Fibroblast of villous mesenchyme (primary cell): ENCODE measurements at places on chromosomes 13 and 19.

GRCh38 chr19:1922803-1923202 is 17.6 kb downstream of the ADAT3 start:
- DNase-seq = no peak

DNA sequence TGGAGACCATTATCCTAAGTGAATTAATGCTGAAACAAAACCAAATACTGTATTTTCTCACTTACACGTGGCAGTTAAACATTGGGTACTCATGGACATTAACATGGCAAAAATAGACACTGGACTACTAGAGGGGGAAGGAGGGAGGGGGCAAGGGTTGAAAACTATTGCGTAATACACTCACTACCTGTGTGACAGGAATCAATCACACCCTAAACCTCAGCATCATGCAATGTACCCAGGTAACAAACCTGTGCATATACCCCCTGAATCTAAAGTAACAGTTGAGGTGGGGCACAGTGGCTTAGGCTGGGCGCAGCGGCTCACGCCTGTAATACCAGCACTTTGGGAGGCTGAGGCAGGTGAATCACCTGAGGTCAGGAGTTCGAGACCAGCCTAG is 207.0 kb downstream of the TDRD3 start:
- no peak for DNase-seq

DNA sequence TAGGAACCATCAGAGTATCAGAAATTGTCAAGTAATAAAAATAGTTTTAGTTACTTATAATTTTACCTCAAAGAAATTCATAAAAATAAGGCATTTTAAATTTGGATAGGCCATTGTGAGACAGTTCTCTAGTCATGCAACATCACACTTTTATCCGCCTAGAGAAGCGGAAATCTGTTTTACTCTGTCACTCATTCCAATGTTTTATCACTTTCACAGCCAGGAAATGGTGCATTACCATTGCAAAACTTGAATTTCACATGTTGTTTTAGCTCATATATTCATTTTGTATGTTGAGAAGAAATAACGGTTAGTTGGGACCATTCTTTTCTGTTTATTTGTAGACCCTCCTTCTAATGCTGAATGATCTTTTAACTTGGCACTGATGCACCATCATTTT is 427.2 kb downstream of the GPC6 start:
- no peak for DNase-seq

DNA sequence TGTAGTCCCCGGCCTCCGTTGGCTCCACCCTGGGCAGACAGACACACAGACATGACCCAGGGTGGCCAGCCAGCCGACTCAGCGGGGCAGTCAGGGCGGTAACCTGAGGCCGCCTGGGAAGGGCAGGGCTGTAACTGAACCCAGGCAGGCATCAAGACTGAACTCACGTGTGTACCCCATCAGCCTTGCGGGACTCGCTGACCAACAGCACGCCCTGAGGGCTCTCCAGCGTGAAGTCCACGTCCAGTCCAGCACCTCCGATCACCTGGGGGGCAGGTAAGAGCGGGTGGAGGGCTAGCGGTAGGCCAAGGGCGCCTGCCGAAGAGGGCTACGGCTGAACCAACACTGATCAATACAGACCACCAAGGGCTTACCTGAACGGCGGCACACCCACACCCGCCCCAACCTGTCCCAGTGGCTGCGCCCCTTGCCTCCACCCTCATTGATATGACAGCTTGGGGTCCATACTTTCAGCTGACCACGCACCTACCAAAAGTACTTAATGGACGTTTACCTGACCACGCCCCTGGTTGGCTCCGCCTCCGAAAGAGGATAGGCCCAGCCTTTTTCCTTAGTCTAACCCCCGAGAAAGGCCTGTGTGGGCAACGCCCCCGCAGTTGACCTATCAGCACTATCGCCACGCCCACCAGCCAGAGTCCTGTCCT is 791 bp downstream of the TMED1 start:
- no peak for DNase-seq

DNA sequence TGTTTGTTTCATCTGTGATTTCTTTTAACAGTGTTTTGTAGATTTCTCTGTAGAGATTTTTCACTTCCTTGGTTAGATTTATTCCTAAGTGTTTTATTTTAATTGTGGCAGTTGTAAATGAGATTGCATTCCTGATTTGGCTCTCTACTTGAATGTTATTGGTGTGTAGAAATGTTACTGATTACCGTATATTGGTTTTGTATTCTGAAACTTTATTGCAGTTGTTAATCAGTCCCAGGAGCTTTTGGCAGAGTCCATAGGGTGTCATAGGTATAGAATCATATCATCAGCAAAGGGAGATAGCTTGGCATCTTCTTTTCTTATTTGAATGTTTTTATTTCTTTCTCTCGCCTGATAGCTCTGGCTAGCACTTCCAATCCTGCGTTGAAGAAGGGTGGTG is 1386.7 kb downstream of the SLITRK5 start:
- no peak for DNase-seq

- peak; percentile 98 for DNase-seq
Observed at GRCh38 chr13:110520431-110521295, 40.9 kb downstream of the RAB20 start.

GRCh38 chr13:111006506-111007031 is 91.7 kb upstream of the ANKRD10 start:
- DNase-seq = peak; percentile 88

DNA sequence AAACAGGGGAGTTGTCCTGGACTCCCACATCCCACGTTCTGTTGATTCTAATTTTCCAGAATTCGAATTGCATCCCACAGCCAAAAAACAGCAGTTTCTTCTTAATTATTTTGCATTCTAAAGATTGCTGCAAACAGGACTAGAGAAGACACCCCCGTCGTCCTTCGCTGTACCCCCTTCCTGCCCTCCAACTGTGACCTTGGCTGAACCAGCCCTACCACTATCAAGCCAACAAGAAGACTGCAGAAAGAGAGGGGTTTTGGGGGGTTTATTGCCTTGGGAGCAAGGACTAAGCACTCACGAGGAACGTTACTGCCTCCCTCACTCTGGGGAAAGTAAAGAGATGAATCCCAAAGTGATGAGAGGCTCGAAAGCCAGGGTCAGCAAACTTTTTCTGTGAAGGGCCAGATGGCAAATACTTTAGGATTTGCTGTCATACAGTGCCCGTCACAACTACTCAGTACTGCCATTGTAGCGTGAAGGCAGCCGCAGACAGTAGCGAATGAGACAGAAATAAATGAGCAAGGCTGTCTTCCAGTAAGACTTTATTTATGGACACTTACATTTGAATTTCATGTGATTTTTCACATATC is 32.5 kb upstream of the KATNAL1 start:
- DNase-seq = peak; percentile 32

GRCh38 chr19:12425236-12425887 is 15.5 kb downstream of the ZNF443 start:
- DNase-seq = no peak

DNA sequence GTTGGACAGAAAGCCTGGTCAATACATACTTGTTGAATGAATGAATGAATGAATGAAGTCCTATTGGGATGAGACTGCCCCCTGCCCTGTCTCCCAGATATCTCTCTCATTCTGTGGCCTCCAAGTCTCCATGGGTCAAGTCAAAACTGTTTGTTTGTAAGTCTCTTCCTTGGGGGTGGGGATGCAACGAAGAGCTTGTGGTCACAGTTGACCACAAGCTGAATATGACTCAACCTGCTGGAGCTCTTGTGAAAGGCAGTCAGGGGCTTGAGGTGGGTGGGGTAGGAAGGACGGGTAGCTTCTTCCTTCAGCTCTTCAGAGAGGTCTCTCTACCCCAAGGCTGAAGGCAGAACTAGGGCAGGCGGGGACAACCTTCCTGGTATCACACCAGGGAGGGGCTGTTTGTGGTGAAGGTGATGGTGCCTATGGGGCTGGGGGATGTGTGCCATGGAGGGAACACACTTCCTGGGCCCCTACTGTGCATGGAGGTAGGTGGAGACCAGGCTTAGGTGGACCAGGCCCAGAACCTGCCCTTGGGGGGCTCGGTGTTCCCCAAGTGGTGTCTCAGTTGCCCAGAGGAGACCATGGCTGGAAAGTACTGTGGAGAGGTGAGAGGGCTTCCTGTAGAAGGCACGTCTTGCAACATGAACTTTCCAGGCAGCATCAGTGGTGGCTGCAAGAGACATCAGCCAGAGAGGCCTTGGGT is 8.0 kb downstream of the MYO1F start:
- peak; percentile 96 for DNase-seq

GRCh38 chr13:39788102-39788501 is 132.6 kb downstream of the COG6 start:
- DNase-seq = no peak

DNA sequence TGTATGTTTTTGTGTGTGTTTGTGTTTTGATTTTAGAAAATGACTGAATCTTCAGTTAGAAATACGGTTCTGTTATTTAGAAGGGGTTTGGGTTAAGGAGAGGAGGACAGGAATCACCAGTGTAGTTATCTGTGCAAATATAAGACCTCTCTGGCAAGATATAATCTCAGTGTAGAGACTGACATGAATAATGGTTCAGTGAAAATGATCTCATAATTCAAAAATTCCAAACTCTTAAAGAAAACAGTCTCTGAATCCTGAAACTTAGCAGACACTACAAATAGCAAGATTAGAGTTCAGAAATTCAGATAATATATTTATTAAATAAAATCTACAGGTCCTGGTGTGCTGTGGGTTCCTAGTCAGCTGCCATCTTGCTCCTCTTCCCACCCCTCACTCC is 73.5 kb downstream of the PDS5B start:
- DNase-seq = no peak

DNA sequence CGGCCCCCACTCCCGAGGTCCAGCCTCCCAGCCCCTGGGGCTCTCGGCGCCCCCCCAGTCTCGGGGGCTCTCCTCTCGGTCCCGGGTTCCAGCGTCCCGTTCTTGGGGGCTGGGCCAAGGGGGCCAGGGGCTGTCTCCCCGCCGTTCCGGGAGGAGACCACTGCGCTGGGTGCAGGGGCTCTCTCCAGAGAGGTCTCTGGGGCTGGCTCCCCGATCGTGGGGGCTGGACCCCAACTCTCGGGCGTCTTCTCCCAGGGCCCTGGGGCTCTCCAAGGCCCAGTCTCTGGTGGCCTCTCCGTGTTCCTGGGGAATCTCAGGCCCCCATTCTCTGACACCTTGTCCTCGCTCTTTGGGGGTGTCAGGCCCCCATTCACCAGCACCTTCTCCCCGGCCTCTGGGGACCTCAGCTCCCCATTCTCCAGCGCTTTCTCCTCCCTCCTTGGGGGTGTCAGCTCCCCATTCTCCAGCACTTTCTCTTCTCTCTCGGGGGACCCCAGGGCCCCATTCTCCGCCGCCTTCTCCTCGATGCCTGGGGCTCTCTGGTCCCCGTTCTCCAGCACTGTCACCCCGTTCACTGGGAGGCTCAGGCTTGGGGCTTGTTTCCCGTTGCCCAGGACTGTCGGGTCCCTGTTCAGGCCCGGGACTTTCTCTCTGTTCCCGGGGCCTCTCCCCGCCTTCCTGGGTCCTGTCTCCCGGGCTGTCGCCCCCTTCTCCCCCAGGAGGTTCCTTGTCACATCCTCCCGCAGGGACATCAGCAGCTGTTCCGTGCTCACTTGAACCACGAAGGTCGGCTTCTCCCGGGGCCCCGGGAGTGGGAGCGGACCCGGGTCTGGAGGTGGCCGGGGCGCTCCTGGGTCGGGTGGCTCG is 13.7 kb downstream of the LMTK3 start:
- DNase-seq = no peak

DNA sequence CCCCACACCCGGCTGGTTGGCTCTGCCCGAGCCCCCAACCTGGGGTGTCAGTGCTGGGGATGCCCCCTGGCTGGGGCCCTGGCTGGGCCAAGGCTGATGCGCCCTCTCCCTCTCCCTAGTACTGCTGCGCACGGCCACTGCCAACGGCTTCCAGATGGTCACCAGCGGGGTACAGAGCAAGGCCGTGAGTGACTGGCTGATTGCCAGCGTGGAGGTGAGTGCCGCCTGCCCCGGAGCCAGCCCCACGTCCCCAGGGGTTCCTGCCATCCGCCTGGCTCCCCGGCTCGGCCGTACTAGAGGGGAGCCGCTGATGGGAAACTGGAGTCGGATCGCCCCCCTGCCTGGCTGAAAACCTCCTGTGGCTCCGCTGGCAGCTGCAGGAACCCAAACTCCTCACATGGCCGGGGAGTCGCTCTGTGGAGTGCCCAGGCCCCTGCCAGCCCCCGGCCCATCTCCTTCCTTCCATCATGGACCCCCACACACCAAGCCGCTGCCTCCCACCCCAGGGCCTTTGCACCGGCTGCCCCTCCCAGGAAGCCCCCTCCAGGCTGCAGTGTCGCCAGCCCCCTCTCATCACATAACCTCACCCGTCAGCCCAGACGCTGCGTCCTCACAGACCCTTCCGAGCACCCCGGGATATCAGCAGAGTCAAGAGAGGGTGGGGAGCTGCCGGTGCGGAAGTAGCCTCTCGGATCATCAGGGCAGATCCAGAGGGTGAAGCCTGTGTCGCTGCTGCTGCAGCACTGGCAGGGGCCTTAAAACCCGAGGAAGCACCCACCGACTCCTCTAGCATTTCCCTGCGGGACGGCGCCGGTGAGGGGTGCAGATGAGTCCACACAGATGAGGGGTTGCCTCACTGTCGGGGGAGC is 10.6 kb downstream of the NCLN start:
- DNase-seq = no peak

DNA sequence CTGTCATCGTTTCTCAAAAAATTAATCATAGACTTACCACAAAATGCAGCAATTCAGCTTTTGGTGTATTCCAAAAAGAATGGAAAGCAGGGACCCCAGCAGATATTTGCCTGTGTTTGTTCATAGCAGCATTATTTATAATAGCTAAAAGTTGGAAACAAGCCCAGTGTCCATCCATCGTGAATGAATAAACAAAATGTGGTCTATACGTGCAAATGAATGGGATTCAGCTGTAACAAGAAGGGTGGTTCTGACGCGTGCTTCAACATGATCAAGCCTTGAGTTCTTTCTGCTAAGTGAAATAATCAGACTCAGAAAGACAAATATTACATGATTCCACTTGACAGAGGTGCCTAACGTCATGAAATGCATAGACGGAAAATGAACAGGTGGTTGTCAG is 36.4 kb downstream of the PSG11 start:
- DNase-seq = no peak

GRCh38 chr19:50328224-50328872 is 829 bp downstream of the KCNC3 start:
- DNase-seq = no peak

GRCh38 chr19:2060884-2061494 is 9.9 kb upstream of the MKNK2 start:
- peak; percentile 87 for DNase-seq
